GM19239 (cell line): ENCODE measurements at places on chromosomes 13 and 19.

GRCh38 chr19:54096617-54097106, 3.9 kb downstream of the OSCAR start:
- no peak for DNase-seq

DNA sequence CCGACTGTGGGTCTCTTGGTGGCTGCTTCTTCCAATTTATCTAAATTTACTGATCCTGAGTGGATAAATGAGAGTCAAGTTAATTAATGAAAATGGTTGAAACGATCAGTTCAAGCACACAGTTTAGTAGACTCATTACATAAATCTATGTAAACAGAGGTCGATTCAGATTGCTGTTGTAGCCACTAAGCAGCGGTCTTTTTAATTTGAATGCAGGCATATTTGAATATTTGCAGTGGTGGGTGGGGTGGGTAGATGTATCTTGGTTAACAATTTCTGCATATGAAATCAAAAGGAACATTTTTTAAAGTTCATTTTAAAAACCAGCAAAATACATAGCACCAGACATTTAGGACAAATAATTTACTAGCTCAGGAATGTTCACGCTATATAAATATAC, 325.9 kb downstream of the KLF12 start:
- no peak for DNase-seq

DNA sequence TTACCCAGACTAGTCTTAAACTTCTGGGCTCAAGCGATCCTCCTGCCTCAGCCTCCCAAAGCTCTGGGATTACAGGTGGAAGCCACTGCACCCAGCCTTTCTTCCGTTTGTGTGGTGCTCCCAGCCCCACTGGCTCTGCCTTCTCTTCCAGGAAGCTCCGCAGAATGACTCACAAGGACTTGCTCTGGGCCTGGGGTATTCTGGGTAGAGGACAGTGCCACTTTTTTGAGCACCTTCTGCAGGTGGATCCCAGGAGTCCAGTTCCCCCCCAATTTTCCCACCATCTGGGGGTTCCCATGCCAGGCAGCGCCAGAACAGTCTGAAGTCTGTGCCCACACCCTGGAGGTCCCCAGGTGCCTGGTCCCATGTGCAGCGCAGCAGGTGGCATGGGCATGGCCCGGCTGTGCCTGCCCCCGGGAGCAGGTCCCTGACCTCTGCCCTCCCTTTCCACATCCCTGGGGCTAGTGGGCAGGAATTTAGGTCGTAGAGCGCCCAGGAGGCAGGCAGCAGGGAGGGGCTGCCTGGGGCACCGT, 1.6 kb downstream of the REEP6 start:
- DNase-seq: no peak

DNA sequence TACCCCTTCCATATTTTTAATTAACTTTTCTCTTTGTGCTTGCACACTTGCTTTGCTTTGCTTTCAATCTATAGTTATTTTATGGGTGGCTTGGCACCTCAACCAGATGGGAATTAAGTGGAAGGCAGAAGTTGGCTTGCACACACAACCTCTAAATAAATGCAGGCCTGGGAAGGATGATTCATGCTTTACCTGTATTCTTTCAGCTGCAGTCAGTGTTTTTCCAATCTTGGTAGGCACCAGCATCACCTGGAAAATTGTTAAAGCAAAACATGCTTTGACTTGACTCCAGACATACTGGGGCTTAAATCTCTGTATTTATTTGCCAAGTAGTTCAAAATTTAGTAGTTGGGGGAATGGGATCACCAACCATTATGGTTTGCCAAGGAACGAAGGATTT, 543.0 kb downstream of the GPC6 start:
- DNase-seq: no peak

GRCh38 chr13:33092073-33092987, 76.1 kb downstream of the KL start:
- DNase-seq: no peak

- DNase-seq: no peak
Observed at GRCh38 chr19:45276284-45276687, 25.2 kb downstream of the MARK4 start.

DNA sequence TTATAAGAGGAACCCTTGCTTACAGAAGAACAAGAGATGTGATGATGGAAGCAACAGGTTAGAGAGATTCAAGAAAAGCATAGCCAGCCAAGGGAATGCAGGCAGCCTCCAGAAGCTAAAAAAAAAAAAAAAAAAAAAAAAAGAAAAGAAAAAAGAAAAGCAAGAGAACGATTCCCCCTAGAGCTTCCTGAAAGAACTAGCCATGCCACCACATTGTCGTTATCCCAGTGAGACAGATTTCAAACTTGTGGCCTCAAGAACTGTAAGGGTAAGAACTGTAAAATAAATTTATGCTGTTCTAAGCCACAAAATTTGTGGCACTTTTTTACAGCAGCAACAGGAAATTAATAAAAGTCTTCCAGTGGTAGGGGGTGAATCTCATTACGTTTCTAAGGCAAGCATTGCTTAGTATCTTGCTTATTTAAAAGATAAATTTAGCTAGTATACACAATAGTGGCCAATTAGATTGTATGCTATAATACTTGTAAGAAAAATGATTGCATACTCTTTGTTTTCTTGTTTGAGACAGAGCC, 21.8 kb downstream of the RFXAP start:
- no peak for DNase-seq

GRCh38 chr13:25934127-25934526, 117.7 kb downstream of the SHISA2 start:
- DNase-seq: no peak

- no peak for DNase-seq
Observed at GRCh38 chr13:67950603-67951002, 720.5 kb upstream of the PCDH9 start.

- no peak for DNase-seq
Observed at GRCh38 chr19:10858204-10858828, 10.1 kb downstream of the C19orf38 start.

- no peak for DNase-seq
Observed at GRCh38 chr13:25692099-25692498, 320.3 kb downstream of the ATP8A2 start.

GRCh38 chr19:5717215-5717935, 2.6 kb downstream of the LONP1 start:
- DNase-seq: no peak

DNA sequence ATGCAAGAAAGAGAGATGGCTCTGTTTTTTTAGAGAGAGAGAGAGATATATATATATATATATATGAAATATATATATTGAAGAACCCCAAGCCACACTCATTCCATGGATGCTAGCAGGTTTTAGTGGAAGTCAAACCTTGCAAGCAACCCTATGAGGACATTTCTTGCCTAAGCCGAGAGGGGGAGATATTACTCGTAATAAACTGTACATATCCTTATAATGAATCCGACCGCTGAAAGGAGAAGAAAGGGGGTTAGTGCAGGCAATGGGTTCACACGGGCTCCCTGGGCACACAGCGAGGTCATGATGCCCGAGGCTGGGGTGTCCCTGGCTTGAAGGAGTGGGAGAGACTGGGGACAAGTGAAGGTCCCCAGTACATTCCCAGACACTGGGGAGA, 78.3 kb downstream of the IER2 start:
- DNase-seq: no peak

DNA sequence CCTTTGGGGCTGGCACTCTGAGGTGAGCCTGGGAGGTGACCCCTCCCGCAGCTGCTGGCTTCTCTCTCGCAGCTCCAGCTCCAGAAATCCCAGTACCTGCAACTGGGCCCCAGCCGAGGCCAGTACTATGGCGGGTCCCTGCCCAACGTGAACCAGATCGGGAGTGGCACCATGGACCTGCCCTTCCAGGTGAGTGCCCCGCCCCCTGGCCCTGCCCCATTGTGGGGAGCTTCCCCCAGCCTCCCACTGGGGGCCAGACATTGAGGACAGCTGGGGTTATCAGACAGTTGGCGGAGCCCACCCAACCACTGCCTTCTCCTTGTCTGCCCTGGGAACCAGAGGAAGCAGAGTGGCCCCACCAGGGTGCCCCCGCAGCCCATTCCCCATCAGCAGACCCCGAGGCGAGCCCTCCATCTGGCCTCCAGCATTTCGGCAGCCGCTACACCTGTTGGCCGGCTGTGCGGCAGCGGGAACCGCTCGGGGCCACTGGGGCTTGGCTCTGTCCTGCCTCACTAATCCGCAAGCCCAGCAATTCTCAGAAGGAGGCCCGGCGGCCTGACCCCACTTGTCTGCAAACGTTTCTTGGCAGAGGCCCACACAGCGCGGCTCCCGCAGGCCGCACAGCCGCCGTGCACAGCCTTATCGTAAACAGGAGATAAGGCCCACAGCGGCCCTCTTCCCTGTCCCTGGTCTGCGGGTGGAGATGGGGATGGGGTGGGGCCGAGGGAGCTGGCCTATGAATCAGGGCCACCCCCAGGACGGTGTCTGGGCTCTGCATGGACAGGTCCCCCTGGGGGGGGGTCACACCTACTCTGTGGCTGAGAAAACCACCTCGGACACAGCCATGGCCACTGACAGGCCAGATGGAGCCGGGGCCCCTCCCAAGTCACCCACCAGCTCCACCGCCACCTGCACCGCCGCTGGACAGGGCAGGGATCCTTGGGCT, 48.0 kb downstream of the COMP start:
- no peak for DNase-seq

DNA sequence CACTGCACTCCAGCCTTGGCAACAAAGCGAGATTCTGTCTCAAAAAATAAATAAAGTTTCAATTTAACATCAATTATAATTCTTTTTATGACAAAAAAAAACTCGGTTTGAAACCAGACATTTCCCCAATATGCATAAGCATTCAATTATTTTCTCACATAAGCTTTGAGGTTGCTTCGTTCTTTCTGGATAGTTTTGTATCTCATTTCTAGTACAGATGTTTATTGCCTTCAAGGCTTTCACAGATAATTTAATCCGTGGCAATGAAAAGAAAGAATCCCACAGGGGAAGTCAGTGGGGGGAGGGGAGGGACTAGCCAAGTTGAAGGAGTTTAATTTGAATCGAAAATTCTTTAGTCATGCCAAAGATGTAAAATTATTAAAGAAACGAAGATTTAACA, 29.6 kb upstream of the TSC22D1 start:
- no peak for DNase-seq

GRCh38 chr13:26838821-26839220, 78.2 kb upstream of the GPR12 start:
- DNase-seq: no peak

- no peak for DNase-seq
Observed at GRCh38 chr19:19750842-19751790, 18.2 kb upstream of the ZNF14 start.

- DNase-seq: no peak
Observed at GRCh38 chr13:59103004-59103768, 1060.5 kb downstream of the DIAPH3 start.

DNA sequence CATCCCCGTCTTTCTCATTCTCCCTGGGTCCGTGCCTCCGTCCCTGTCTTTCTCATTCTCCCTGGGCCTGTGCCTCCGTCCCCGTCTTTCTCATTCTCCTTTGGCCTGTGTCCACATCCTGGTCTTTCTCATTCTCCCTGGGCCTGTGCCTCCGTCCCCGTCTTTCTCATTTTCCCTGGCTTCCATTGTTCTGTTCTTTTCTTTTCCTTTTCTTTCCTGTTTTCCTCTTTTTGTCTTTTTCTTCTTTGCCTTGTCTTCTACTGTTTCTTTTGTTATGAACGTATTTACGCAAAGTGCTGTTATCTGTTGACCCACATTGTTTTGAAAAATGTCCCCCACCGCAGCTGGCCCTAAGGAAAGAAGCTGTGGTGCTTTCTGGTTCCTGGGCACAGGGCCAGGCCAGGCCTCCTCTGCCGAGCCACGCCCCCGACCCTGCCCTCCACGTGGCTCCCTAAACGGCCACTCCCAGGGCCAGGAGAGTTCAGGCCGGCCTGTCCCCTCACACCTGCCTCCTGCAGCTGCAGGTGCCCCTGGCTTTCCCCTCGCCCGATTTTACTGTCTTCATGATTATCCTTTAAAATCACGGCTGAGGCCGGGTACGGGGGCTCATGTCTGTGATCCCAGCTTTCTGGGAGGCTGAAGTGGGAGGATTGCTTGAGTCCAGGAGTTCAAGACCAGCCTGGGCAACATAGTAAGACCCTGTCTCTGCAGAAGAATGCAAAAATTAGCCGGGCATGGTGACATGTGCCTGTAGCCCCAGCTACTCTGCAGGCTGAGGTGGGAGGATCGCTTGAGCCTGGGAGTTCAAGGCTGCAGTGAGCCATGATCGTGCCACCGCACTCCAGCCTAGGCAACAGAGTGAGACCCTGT, 14.0 kb upstream of the TMPRSS9 start:
- DNase-seq: no peak

GRCh38 chr19:3186160-3186688, 494 bp downstream of the NCLN start:
- no peak for DNase-seq

- no peak for DNase-seq
Observed at GRCh38 chr13:85408415-85408814, 390.8 kb downstream of the SLITRK6 start.

DNA sequence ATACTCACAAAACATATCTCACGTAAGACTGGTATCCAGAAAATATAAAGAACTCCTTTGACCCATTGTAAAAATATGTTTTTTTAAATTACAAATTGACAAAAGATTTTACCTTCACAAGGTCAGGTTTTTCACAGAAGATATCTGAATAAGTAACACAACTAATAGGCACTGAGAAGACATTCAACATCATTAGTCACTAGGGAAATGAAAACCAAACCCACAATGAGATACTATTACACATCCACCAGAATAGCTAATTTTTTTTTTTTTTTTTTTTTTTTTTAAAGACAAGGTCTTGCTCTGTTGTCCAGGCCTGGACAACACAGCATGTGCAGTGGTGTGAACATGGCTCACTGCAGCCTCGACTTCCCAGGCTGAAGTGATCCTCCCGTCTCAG, 157.5 kb downstream of the MIPEP start:
- no peak for DNase-seq
